ENCODE measurements at places on chromosomes 7 and 10.
A peak's percentile ranks its signal among the peaks of the same experiment; 100 is the strongest.

GRCh38 chr10:12042409-12042796 is 206 bp downstream of the UPF2 start:
- peak; percentile 38 for DNase-seq

DNA sequence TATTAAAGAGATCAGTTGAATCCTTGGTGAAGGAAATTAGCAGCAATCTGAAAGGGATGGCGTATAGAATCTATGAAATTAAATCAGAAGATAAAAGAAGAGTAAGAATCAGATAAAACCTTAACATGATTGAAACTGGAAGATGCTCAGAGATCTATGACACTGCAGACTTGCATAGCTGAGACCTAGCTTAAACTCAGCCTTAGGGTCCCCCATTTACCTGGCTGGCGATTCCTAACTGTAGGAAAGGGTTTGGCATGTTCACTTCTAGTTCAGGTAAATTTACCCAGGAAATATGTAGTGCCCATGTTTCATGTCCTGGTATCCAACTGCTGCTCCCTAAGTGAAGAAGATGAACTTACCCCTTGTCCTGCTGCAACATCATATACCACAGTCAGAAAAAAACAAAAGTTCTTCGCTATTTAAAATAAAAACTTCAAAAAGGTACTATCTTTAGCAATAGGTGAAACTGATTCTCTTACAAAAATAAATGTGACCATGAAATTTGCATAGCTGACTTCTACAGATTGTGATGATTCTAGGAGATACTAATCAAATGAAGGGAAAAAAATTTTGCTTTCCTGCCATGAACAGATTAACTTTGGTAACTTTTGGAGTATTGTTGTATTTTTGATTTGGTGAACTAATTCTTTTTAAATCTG is 47.8 kb upstream of the TMEM243 start:
- no peak for DNase-seq

DNA sequence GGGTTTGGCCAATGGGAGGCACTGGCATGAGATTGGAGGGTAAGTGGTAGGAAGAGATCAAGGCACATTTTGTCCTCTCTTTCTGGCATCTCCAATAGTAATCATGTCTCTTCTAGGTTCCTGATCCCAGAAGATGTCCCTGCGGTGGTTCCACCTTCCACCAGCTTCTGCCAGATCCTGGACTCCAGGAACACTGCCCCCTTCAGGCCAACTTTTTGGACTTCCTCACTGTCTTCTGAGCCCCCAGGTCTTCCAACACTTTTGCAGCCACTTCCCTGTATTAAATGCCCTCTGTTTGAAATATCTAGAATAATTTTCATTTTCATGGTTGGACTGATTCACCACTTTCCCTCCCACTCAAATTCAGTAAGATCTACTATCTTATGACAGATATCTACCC is 60.9 kb downstream of the BAMBI start:
- no peak for DNase-seq

GRCh38 chr7:151631953-151632749 is 112.5 kb upstream of the RHEB start:
- peak; percentile 82 for DNase-seq

GRCh38 chr7:149220534-149220933 is 18.9 kb upstream of the ZNF212 start:
- no peak for DNase-seq

GRCh38 chr10:64350665-64351064 is 829.5 kb downstream of the REEP3 start:
- DNase-seq: no peak

- DNase-seq: no peak
These were observed 597.3 kb downstream of the PTPRN2 start for GRCh38 chr7:157990226-157990880.

- no peak for DNase-seq
These were observed 18.2 kb downstream of the PRF1 start for GRCh38 chr10:70584366-70584765.

DNA sequence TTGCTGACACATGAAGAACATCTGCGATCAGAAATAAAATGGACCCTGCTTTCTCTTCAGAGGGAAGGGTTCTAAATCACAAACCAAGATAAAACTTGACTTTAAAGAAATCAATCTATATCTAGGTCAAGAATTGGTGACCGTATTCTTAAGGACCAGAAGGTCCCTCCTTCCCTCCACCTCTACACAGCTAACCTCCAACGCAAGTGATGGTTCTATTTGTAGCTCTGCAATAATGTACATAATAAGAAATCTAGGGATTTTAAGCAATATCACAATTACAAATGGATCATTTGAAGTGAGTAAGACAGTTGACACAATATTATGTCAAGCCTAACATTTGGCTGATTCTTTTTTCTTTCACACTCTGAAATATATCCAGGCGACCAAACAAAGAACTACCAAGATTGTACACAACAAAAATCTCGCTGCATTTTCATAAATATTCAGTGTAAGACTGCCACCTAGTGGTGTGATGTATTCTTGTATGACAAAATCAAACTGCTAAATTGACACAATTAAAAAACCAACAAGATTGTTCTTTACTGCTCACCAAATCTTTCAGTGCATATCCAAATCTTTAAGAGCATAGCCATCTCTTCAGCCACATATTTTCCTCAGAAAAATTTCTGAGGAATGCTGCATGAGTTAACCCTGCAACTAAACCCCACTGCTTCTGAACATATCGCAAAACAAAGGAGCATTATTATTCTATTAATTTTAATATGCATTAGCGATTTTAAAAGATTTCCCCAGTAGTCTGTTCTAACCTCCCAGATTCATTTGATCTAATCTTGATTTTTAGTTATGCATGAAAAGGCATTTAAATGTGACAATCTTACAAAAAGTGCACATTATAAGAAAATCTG is 44.5 kb downstream of the ICA1 start:
- no peak for DNase-seq

GRCh38 chr7:131606346-131607290 is 50.2 kb upstream of the PODXL start:
- DNase-seq: peak; percentile 3

GRCh38 chr7:123865517-123866117 is 20.6 kb downstream of the HYAL4 start:
- DNase-seq: peak; percentile 35

GRCh38 chr10:99329304-99329553 is at the start of gene CNNM1:
Gene CNNM1 (plus strand): TSS chr10:99329356. CDS start chr10:99329388, 32 bp downstream.
- no peak for DNase-seq

GRCh38 chr10:124225467-124226270 is 132.3 kb upstream of the CHST15 start:
- peak; percentile 4 for DNase-seq

DNA sequence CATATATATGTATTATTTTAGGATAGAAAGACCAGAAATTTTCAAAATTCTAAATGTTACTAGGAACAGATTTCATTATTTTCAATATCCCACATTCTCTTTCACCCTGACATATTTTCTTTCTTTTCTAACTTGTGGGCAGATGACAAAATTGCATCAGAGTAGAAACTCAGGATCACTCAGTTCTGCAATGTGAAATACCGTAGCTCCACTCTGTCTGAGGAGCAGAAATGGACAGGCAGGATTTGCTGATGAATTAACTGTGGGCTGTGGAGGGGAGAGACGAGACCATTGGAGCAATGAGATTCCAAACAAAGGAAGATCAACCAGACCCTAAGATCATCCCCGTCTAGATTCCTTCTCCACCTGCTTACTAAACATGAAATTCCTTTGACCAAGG is 37.0 kb upstream of the SVOPL start:
- no peak for DNase-seq
